ENCODE measurements at places on chromosomes 13 and 19.
A peak's percentile ranks its signal among the peaks of the same experiment; 100 is the strongest.

DNA sequence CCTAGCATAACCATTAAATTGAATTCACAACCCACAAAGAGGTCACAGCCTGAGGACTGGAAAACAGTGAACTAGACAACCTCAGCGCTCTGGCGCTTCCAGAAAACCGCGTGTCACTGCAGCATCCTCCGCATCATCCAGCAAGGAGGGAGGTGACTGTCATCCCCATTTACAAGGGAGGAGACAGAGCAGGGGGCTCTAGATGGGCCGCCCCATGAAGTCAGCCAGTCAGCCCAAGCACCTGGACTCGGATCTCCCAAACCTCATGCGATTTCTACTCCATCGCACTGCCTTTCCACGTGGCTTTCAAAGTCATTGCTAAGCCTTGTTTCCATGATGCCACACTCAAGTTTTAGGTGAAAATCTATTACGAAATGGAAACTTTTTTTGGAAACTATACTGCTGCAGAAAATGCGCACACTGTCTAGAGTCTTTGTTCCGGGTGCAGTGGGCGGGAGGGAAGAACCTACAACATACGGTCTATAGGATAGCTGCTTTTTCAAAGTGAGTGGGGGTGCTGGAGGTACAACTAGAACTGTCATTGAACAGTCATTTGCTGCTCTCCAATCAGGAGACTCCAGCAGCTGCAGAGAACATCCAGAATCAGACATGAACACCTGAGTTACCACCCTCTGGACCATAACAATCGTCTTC, 2.8 kb downstream of the AP3D1 start:
- DNase-seq, result no peak

DNA sequence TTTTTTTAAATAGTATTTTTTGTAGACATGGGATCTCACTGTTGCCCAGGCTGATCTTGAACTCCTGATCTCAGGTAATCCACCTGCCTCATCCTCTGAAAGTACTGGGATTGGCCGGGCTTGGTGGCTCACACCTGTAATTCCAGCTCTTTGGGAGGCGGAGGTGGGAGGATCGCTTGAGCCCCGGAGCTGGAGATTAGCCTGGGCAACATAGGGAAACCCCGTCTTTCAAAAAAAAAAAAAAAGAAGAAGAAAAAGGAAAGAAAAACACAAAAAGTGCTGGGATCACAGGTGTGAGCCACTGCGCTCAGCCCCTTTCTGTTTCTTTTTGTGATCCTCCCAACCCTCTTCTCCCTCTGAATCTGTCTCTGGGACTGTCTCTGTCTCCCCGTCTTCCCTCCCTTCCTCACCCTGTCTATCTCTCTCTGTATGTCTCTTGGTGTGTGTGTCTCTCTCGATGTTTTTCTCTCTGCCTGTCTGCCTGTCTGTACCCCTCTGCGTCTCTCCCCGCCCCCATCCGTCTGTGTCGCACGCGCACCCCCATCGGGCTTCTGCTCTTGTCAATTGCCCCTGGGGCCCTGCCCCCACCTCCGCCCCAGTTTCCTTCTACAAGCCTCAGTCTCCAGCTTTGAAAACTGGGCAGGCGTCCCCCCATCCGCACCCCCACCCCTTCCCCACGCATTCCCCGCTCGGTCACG, 540 bp upstream of the ZFP36 start:
- no peak for DNase-seq

DNA sequence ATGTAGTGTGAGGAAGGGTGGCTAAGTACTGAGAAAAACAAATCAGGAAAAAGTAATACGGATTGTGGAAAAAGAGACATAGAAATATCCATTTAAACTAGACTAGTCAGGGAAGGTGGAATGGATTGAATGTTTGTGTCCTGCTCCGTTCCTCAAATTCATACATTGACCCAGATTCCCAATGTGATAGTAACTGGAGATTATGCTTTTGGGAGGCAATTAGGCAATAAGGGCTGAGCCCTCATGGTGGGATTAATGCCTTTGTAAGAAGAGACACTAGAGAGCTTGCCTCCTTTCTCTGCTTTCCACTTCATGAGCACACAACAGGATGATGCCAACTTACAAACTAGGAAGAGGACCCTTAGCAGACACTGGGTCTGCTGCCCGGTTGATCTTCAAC, 765.2 kb upstream of the GPC6 start:
- DNase-seq, result no peak

- no peak for DNase-seq
These were observed 5.4 kb downstream of the MTMR6 start for GRCh38 chr13:25281935-25282332.

- DNase-seq, result no peak
These were observed 110.8 kb downstream of the PTPRS start for GRCh38 chr19:5229778-5230335.

- DNase-seq, result no peak
These were observed 2.2 kb upstream of the LYPD5 start for GRCh38 chr19:43804432-43804831.

GRCh38 chr13:98181111-98181815, 4.2 kb upstream of the RNF113B start:
- no peak for DNase-seq

- DNase-seq, result no peak
These were observed 218.0 kb downstream of the RGCC start for GRCh38 chr13:41675306-41675705.

- DNase-seq, result no peak
These were observed 321.1 kb upstream of the EDNRB start for GRCh38 chr13:78239714-78240113.

GRCh38 chr19:46481223-46481848, 10.0 kb upstream of the PNMA8A start:
- DNase-seq, result no peak

- peak; percentile 76 for DNase-seq
These were observed at the start of gene UNC13A for GRCh38 chr19:17687857-17688784. Gene UNC13A, minus strand, starts transcription at chr19:17688354. Its CDS starts 155 bp downstream, at chr19:17688199.

DNA sequence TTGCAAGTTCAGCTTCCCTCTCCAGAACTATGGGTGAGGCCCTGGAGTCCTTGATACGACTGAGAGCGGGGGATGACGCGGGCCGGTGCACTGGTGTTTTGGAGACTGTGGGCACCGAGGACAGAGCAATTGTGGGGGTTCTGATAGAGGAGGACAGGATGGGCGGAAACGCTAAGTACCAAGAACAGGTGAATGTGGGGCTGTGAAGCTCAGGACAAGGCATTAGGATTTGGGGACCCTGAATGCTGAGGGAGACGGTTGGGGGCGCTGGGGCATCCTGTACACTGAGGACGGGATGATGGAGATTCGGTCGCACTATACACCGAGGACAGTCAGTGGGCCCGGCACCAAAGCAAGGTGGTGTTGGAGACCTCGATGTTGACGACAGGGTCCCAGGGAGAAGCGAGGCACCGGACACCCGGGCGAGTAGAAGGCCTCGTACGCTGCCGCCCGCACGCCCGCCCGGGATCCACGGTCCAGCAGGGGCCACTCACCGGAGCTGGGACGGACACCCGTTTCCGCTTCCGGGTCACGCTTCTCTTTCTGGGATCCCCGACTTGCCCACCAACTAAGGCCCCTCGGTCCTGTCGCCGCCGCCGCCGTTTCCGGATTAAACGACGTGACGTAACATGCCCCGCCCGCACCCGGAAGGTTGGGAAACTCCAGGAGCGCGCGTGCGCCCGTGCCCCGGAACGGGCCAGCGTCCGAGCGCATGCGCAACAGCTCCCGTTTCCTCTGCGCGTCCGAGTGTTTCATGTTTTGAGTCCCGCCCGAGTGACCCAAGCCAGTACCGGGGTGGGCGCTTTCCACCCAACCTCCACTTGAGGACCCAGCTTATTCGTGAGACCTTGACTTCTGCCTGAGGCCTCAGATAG, at the start of gene CHMP2A:
CHMP2A (minus strand) TSS at position 612 of the 875 bp plus-strand sequence. CDS start 893 bp downstream, outside the sequence.
- DNase-seq, result peak; percentile 99

- DNase-seq, result peak; percentile 59
These were observed 523 bp downstream of the ELAVL1 start for GRCh38 chr19:8004723-8005513.

- no peak for DNase-seq
These were observed 711 bp upstream of the MIPEP start for GRCh38 chr13:23889615-23890607.

- DNase-seq, result no peak
These were observed 1.1 kb upstream of the SSBP4 start for GRCh38 chr19:18418029-18418482.

- DNase-seq, result no peak
These were observed 167.1 kb upstream of the SOX1 start for GRCh38 chr13:111899714-111900389.

GRCh38 chr13:25518441-25518840, 146.7 kb downstream of the ATP8A2 start:
- no peak for DNase-seq

DNA sequence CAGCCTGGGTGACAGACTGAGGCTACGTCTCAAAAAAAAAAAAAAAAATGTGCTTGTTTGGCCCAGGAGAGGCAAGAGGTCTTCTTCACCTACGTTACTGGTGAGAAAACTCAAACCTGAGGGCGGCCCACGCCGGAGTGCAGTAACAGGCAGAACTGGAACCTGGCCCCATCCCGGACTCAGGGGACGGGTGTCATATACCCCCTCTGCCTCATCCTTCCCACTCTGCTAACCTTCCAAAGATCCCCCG, 414 bp upstream of the ADAT3 start:
- DNase-seq, result no peak

- DNase-seq, result no peak
These were observed 12.3 kb upstream of the SOX1 start for GRCh38 chr13:112054616-112055015.

DNA sequence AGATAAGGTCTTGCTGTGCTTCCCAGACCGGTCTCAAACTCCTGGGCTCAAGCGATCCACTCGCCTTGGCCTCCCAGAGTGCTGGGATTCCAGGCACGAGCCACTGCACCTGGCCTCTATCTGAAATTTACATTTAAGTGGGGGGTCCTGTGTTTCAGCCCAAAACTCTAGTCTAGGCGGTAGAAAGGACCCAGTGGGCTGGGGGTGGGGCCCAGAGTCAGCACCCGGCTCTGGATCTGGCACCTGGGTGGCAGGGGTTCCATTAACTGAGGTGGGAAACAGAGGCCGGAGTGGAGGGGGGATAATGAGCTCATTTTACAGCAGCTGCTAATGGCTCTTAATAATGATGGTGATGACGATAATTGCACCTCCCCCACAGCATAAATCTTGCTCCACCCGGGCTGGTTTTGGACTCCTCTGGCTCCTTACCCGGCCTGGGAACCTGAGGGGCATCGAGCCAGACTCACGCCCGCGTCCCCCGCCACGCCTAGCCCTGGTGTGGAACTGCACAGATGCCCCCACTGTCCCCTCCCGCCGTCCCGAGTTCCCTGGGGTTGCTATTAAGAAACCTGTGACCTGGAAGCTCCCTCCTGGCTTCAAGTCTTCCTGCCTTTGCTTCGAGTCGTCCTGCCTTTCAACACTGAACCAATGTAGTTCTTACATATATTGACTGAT, 17.8 kb upstream of the KLF2 start:
- no peak for DNase-seq

DNA sequence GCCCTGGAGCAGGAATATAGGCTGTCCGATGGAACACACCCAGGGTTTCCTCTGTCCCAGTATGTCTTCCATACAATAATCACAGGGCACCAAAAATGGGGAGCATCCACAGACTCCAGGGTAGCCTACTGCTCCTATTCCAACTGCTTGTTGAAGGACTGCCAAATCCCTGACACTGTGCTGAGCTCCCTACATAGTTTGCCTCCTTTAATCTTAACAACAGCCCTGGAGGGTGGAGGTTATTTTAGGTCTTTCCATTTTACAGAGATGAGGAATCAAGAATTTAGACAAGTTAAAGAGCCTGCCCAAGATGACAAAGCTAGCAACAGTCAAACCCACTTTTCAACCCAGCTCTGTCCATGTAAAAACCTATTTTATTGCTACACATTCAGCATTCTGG, 790.4 kb downstream of the DIAPH3 start:
- no peak for DNase-seq

DNA sequence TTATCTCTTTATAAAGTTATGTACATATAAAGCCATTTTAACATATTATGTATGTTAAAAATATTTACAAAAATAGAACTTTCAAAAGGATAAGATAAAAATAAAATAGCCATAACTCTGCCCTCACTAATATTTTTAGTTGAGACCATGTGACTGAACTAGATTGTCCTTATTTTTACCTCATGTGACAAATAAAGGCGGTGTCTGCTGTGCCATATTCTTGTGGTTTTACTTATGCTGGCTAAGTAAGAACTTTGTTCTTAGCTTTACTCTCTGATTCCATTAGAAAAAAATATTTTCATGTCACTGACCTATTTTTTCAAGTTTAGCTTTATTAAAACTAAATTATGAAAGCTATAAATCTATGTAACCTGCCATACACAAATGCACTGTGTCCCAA, 135.6 kb upstream of the TSC22D1 start:
- DNase-seq, result no peak

GRCh38 chr13:94454334-94454733, 25.1 kb downstream of the DCT start:
- DNase-seq, result no peak

- peak; percentile 8 for DNase-seq
These were observed 27.1 kb downstream of the PIBF1 start for GRCh38 chr13:72808917-72809500.

DNA sequence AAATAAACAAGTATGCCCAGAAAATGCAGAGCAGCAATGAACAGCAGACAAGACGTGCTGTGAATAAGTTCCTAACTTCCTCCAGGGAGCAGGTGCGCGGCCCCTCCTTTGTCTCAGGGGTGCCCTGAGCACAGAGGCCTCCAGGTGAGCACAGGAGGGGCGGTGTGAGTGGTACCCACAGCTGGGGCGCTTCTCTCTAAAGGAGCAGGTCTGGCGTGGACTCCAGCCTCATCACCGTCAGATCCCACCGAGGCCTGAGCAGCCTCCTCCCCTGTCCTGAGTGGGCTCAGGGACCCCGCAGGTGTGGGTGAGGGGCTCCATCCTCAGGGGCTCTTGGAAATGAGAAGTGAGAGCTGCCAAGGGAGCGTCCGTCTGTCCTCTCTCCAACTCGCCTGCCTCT, 3.2 kb downstream of the LILRA5 start:
- DNase-seq, result no peak

DNA sequence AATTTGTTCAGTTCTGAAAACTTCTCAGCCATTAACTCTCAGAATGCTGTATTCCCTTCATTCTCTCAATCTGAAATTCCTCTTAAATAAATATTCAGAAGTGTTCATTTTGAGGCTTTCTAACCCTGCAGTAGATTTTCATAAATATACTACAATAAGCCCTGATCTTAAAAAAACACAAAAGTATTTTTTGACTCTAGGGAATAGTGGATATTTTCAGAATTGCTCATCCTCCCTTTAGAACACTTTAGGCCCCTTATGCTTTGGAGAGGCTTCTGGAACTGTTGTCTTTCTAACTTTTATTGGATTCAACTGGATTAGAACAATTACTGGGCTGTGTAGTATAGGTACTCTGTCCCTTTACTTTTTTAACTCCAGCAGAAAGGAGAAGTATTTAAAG, 1662.6 kb upstream of the MIR17HG start:
- DNase-seq, result no peak

GRCh38 chr19:30090963-30091362, 148.9 kb downstream of the URI1 start:
- DNase-seq, result no peak

Data from hepatocyte (in vitro differentiated cells).